NT2/D1 (cell line): ENCODE measurements at places on chromosomes 4 and X.
A peak's percentile ranks its signal among the peaks of the same experiment; 100 is the strongest.

DNA sequence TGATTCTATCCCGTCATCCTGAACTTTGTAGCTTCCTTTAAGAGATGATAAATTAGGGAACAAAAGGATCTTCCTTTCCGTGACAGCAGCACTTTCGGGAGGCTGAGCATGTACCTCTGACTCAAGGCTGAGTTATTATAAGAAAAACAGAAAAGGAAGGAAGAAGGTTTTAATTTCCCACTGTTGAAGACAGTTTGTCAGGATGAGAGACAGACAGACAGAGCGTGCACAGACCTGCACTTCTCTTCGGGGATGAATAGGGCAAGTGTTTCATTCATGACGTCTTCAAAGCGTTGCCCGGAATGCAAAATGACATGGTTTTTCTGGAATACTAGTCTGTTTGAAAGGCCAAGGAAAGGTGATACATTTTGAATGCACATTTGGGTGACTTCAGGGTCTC is 405.3 kb upstream of the FAT1 start:
- DNase-seq = no peak

GRCh38 chr4:143633833-143634232 is 66.6 kb downstream of the FREM3 start:
- no peak for DNase-seq

GRCh38 chr4:152485726-152486276 is 50.1 kb downstream of the FBXW7 start:
- no peak for DNase-seq

DNA sequence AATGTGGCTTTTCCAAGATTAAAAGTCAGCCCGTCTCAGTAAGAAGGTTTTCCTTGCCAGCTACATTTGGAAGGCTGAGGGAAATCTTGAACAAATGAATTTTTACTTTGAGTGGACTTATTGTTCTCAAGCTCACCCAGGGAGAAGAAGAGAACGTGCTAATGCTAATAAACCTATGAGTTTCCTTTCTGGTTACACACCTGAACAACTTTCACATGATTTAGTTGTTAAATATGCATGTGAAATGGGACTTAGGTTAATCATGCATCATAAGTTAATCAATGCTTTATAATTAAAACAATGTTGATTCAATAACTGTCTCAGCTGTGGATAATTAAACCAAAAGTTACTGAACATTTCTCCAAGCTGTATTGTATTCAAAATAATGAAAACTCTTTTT is 33.9 kb downstream of the DIPK2B start:
- DNase-seq = no peak

DNA sequence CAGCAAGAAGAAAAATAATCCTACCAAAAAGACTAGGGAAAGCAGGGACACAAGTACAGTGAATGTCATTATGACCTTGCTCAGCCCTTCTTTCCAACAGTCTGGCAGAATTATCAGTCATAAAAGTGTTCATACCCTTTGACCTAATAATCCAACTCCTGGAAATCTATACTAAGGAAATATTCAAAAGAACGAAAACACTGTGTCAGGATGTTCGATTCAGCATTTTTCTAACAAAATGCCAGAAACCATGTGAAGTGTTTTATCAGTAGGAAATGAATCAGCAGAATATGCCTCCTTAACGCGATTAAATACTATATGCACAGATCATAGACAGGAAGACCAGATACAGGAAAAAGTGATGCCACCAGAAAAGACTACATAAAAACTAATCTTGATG is 16.2 kb upstream of the S100G start:
- DNase-seq = no peak

DNA sequence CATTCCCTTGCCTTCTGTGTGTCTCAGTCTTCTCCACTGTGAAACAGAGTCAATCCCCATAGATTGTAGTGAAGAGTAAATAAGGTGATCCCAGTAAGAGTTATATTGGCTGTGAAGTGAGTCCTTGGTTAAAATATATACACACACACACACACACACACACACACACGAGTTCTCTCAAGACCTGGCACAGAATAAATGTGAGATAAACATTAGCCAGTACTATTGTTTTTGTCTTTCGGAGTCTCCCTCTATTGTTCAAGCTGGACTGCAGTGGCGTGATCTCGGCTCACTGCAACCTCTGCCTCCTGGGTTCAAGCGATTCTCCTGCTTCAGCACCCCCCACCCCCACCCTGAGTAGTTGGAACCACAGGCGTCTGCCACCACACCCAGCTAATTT is 44.8 kb upstream of the FAM156A start:
- no peak for DNase-seq

- no peak for DNase-seq
Observed at GRCh38 chrX:150293311-150294013, 69.7 kb upstream of the MAMLD1 start.

DNA sequence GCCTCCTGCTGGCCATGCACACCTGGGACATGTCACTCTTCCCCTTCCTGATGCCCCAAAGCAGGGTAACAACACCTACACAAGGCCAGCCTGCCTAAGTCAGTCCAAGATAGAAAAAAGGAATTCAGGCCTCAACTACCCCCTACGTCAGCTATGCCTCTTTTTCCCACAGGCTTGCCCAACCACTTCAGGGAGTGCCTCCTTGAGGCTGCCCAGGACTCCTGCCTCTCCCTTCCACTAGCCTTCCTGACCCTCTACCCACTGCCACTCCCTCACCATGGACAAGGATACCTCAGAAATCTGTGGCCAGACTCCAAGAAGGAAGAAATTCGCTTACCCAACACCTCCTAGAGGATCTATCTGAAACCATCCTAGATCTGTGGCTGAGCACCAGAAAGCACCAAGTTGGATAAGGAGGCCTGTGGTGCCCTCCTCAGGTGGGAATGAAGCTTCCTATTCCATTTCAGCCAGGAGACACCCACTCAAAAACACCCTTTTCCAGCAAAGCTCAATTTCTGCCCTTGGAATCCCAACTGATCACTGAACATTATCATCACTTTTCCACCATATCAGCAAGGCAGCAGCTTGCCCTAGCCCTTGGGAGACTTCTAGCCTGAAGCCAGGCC is 1.8 kb downstream of the KDM5C start:
- no peak for DNase-seq

GRCh38 chr4:53576676-53577372 is 14.5 kb downstream of the LNX1 start:
- no peak for DNase-seq

DNA sequence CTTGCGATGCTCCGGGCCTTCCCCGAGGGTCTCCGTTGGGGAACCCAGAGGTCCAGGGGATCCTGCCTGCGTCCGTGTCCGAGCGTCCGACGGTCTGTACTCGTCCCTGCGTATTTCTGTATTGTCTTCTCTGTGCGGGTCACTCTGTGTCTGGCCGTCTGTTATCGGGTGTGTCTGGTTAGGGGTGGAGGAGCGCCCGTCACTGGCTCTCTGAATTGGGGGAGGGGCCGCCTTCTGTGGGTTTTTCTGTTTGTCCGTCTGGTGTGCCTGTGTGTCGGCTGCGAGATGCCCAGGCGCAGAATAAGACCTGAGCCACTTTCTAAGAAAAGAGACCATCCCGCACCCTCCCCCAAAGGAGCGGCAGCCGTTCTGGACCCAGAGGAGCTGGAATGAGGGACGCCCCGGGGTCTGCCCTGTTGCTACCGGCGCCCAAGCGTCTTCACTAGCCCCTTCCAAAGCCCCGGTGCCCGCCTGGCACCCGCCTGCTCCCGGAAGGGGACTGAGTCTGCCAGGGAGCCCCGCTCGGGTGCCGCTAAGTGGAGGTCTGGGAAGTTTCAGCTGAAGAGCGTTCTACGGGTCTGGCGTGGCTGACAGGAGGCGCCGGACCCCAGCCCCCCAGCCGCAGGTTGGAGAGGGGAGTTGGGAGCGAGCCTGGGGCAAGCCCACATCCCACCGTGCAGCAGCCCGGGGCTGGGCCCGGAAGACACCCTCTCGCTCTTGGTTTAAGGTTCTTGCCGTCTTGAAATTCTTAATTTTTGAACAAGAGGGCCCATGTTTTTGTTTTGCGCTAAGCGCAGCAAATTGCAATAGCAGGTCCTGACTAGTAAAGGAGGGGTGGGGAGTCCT is 1.0 kb upstream of the OTOP1 start:
- no peak for DNase-seq

GRCh38 chr4:94352163-94352562 is 9.5 kb upstream of the HPGDS start:
- no peak for DNase-seq

- DNase-seq = no peak
Observed at GRCh38 chrX:14922437-14922836, 49.2 kb downstream of the MOSPD2 start.

GRCh38 chrX:37677243-37677642 is 8.3 kb upstream of the XK start:
- no peak for DNase-seq

- peak; percentile 11 for DNase-seq
Observed at GRCh38 chrX:147900349-147900748, 11.4 kb upstream of the FMR1 start.

DNA sequence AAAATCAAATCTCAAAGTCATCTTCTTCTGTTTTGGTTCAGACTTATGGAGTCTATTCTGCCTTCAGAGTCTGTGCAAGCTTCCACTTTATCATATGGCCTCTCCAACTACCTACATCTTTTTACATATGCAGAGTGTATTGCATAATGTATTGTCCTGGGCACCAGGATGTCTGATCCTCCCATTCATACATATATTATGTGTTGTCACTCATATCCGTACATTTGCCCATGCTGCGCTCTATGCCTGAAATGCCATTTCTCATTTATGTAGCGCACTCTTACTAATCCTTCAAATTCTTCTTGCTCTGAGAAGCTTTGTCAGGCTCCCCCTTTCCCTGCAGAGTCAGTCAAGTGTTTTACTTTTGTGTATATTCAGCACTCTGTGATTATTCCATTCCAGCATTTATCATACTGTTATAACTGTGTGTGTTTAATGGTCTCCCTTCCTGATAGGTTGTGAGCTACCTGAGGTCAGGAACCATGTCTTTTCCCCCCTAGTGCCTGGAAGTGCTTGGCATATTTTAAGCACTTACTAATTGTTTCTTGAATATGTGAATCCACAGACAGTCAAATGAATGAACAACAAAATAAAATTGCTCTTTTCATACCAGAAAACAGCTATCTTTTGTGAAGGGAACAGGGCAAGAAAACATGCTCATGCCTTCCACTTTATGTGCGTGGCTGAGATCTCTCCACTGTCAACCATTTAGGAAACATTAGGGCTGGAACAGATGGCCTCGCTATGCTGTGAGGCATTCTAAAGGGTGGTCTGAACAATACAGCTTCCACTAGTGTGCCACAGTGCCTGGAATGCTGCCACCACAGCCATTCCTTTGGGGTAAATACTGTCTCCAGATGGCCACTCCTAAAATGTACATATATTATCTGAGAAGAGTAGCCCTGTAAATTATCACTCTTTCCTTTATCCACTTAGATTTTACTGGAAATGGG is 81.8 kb downstream of the GLUD2 start:
- DNase-seq = no peak

DNA sequence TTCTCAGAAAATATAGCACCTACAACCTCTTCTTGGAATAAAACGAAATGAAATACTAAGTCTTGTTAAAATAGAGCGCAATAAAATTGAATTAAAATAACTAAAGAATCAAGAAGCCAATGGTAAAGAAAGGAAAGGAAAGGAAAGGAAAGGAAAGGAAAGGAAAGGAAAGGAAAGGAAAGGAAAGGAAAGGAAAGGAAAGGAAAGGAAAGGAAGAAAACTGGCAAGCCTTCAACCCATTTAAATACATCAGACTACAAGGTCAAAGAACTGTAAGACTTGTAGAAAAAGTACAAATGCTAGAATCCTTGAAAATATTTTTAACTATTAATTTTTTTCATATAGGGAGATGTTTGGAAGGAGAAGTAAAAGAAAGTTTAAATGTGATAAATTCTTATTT is 372.1 kb downstream of the IQCM start:
- no peak for DNase-seq

DNA sequence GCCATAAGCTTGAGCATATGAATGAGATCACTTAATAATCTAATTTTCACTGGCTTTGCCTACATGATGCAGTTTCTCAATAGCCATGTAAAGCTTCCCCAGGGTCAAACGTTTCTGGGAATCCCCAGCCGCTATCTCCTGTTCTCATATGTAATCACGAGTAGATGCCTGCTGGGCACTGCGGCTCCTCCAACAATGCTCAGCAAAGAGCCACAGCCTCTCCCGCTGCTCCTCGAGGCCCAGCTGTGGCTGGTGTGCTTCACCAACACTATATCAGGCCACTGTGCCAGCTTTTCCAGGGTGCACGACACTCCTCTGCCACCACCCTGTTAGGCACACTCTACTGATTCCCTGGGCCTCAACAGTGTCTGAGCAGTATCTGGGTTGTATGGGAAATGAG is 78.3 kb upstream of the RASGEF1B start:
- DNase-seq = no peak

DNA sequence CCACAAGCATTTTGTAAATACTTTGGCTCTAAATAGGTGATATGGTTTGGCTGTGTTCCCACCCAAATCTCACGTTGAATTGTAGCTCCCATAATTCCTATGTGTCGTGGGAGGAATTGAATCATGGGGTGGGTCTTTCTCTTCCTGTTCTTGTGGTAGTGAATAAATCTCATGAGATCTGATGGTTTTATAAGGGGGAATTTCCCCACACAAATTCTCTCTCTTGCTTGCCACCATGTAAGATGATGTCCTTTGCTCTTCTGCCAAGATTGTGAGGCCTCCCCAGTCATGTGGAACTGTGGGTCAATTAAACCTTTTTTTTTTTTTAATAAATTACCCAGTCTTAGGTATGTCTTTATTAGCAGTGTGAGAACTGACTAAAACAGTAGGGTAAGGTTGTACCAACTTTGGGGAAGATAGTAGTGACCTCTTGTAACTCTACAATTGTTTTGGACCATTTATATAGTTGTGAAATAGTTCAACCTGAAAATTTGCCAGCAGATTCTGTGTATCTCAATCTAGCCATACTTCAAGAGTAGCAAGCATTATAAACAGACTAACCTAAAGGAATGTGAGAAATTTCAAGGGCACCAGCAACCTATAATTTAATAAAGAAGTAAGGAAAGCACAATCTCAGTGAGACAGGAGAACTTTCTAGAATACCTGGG is 727.8 kb downstream of the GRID2 start:
- no peak for DNase-seq

GRCh38 chrX:22629105-22629725 is 356.5 kb downstream of the CBLL2 start:
- no peak for DNase-seq

DNA sequence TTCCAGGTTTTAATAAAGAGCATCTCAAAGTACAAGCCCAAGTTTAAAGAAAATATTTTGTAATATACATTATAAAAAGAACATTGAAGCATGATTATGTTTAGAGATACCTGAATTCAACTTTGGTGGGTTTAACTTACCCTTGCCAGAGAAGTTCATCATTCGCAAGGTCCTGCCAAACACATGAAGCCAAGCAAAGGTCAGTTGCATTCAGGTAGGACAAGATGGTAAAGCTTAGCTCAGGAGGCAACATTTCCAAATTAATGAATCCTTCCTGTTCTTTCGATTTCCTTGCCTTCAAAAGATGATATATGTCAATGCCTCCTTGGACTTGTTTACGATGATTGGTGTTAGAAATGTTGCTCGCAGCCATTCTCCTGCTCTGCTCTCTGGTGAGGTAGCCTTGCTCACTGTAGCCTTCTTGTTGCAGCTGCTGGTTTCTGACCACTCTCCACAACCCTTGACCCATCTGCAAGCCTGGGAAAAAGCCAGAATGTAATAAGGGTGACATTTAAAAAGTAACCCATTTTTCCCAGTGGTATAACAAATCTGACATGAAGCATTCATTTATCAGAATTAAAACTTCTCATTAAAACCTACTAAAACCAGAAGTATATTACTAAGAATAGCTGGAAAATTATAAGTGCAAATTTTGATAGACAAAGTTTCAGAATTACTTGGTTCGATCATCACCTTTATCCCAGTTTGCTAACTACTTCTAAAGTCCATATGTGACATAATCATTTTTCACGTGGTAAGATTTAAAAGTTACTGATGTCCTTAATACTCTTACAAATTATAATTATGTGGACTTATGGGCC is 20.6 kb downstream of the FBXO8 start:
- no peak for DNase-seq
